Suppressor macrophage treated with lipopolysaccharide for 1 hour (primary cell): ENCODE measurements at places on chromosomes 5 and 9.
A peak's percentile ranks its signal among the peaks of the same experiment; 100 is the strongest.

DNA sequence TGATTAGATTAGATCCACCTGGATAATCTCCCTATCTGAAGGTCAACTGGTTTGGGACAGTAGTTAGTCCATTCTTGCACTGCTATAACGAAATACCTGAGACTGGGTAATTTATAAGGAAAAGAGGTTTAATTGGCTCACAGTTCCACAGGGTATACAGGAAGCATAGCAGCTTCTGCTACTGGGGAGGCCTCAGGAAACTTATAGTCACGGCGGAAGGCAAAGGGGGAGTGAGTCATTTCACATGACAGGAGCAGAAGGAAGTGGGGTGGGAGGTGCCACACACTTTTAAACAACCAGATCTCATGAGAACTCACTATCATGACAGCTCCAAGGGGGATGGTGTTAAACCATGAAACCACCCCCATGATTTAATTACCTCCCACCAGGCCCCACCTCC lies 9.9 kb downstream of the C9orf40 start:
- peak; percentile 51 for DNase-seq

- peak; percentile 71 for DNase-seq
Observed at GRCh38 chr9:107425101-107426025, 64.2 kb downstream of the KLF4 start.

DNA sequence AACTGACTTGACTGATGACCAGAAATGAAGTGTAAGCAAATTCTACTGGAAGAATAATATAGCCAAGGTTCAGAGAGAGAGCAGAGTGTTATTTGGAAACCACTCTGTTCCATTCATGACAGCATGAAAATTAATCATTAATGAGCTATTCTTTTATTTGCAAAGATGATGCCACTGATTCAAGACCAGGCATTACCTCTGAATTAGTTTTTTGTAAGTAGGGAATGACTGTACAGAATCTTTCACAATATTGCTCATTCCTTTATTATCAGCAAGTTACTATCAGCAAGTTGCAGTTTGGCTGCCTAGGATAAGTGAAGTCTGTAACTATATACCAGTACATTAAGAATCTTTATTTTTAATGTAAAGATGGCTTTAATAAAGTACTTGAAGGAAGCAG lies 75.1 kb upstream of the RGMB start:
- no peak for DNase-seq

- no peak for DNase-seq
Observed at GRCh38 chr9:126667190-126668055, 53.7 kb downstream of the LMX1B start.

DNA sequence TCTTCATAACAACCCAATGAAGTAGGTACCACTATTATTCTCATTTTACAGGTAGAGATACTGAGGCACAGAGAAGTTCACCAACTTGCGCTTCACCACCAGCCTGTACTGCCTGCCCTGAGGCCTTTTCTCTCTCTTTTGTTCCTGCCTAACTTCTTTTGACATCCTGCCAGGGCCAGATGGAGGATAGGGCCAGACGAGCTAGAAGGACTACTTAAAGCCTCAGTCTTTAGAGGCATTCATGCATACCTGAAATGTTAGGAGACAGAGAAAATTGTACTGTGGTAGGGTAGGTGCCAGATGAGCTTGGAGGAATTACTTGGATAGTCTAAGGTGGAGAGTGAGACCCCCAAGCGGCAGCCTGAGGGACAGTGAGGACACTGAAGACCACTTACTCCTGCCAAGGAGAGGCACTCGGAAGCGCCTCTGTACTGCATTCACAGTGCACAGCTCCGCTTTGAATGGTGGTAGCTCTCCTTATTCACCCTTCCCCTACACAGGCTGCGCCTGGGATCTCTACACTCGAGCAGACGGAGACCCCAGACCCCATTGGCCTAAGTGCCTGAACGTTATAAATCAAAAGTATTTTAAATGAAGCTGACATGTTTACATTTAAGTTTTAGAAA lies 6.2 kb upstream of the ORM1 start:
- DNase-seq, result no peak

- no peak for DNase-seq
Observed at GRCh38 chr5:123871373-123871772, 359.4 kb downstream of the CSNK1G3 start.

DNA sequence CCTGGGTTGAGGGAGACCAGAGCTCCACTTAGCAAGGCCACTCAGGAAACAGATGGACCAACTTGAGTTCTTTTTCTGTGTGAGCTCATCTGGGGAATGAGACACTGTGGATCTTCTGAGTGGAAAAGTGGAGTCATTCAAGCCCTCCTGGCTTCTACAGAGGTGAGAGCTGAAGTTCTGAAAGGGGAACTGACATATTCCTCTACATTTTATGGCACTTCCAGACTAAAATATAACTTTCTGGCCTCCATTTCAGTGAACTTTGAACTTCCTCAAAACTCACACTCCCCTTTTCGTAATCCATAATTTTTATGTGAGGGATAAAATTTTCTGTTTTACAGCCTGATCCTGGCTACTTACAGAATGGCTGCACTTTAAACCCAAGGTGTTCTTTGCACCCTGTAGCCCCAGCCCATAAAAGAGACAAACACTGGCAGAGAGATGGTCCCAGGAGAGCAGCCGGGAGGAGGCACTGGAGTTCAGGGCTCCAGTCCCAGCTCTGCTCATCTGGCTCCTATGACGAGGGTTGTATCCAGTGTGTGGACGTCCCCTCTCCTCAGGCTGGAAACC lies 10.8 kb downstream of the SPAAR start:
- DNase-seq, result peak; percentile 39

GRCh38 chr5:145921211-145921610 lies 15.2 kb upstream of the SH3RF2 start:
- DNase-seq, result no peak

DNA sequence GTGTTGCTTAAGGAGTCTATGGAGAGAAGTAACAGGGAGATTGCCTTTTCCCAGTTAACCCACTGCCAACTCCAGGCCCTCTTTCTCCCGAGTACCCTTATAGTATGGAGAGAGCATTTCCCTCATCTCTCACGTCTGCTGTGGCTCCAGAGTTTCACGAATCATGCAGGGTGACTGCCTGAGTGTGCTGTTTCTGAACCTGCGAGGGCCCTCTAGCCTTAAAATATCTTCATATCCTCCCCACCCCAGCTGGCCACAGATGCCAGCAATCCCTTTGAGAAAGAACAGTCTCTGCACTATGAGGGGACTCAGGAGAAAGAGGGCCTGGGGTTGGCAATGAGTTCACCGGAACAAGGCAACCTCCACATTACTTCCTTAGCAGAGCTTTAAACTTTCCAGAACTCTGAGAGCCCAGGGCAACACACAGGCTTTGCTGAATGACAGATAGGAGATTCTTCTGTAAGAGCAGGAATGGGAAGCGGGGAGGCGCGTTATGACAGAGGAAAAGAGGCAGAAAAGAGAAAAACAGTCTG lies 81.6 kb upstream of the ANKH start:
- no peak for DNase-seq

DNA sequence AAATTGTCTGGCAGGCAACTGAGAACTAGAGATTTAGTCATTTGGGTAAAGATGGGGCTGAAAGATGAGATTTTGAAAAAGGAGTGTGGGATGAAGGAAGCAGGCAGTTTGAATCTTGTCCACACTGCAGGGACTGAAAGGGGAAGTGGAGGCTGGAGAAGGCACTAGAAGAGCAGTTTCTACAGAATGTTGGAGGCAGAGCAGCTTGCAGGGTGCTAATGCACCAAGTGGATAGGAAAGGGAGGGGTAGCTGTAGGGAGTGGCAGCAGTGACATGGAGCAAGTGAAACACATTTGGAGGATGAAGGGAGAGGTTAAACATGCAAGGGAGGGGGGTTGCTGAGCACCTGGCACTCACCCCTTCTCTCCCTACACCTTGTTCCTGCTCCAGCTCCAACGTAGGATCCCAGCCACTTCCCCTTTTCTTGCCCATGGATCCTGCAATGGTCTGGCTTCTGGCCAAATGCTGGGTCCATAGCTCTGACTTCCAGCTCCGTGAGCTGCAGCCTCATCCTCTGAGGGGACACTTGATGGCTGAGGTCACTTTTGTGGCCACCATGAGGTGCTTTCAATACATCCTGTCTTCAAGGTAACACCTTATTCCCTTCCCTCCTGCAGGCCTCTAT lies 30.0 kb upstream of the FGD3 start:
- DNase-seq, result peak; percentile 57

GRCh38 chr9:113154471-113154870 lies 3.7 kb downstream of the SLC31A2 start:
- peak; percentile 81 for DNase-seq

DNA sequence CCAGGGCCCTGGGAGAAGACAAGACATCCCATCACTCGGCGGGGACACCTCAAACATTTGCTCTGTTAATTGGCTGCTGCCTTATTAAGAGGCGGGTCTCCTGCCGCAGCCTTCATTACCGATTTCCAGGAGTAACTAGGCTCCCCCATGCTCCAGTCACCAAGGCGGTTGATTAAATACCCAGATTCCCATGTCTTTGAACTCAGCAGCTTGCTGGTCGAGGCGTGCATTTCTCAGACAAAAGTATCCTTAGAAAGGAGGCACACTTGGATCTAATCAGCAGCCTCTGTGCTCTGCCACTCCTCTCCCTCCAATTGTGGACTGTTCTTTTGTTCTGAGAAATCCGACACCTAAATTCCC lies 228.8 kb downstream of the FSTL4 start:
- no peak for DNase-seq

- no peak for DNase-seq
Observed at GRCh38 chr5:37034955-37035354, 158.4 kb downstream of the NIPBL start.

DNA sequence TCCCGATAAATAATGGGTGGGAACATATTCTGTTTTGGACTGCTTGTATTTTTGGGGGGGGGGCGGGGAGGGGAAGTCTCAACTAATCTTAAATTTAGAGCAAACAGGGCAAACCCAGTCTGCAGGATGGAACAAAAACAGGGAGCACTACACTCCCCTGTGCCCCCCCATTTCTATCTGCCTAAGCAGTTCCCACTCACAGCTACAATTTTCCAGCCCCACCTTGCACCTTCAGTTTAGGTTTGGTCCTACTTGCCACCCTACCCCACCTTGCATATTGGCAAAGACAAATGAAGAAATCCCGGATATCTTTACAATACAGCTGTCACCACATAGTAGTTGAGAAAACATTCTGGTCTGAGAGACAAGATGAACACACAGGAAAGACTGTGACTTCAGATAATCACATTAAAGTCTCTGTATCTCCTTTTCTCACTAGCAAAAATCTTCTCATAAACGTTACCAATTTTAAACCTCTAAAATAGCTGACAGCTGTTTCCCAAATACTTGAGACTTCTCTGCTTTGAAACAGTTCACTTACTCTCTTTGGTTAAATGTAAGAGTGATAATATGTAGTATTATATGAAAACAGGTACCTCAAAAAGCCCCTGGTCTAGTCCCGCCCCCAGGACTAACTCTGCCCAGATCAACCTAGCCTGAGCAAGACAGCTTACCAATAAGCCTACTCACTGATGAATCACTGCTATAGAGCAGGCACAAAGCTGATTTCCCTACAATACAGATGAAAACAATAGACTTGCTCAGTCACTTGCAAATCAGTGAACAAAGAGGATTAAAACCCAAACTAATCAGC lies 5.2 kb upstream of the RAPGEF6 start:
- DNase-seq, result peak; percentile 59

DNA sequence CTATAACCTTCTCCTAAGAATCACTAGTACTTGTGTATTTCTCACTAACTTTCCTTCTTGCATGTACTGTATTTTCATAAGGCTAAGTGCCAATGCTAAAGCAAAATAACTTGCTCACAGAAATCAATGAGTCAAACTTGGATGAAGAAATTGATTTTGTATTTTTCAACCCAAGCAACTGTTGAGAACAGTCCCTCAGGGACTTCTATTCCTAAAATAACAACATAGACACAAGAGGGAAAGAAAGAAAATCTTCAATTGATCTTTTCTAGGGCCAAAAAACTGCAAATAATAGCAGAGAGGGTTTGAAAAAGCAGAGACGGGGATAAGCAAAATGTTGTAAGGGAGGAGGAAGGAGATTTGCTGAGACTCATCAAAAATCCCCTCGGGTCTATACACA lies 69.8 kb downstream of the HABP4 start:
- no peak for DNase-seq

GRCh38 chr5:58446024-58446423 lies 13.9 kb downstream of the PLK2 start:
- no peak for DNase-seq

- DNase-seq, result no peak
Observed at GRCh38 chr5:91474201-91474600, 91.1 kb upstream of the ARRDC3 start.

DNA sequence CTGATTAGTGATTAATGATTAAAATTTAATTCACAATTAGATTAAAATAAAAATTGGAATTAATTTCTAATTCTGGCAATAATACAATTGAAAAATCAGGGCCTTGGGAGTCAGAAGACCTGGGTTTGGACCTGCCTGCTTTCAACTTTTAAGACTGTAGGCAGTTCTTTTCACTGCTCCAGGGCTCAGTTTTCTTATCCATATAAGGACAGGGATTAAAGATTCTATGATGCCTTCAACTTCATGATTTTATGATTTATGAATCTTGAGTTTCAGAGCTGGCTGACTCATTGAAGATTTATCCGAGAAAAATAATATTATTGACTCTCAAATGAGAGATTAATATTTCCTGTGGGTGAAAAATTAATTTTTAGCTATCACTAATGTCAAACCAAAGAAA lies 208.6 kb upstream of the ANKH start:
- DNase-seq, result no peak

DNA sequence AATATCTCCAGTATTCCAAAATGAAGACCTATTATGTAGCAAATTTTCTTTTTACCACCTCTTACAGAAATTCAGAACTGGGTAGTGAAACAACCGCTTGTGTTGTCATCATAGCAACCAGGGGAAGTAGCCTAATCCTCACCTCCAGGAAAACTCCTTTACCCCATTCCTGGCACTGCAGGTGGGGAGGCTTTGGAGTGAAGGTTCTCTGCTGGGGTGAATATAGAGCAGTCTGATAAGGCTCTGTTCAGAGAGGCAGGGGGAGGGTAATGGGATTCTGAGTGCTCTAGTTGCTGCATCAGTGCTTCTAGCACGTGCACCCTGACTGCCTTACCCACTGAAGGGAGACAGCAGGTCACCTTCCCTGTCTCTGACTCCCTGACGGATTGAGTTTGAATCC lies 116.2 kb downstream of the MAN2A1 start:
- no peak for DNase-seq

GRCh38 chr9:32954642-32955041 lies 46.8 kb downstream of the APTX start:
- DNase-seq, result no peak

GRCh38 chr5:143133721-143134120 lies 269.8 kb downstream of the NR3C1 start:
- DNase-seq, result no peak
